ENCODE measurements at places on chromosomes 3 and 15.

- peak; percentile 25 for DNase-seq
Observed at GRCh38 chr3:60579734-60580133, 671.5 kb downstream of the FHIT start.

DNA sequence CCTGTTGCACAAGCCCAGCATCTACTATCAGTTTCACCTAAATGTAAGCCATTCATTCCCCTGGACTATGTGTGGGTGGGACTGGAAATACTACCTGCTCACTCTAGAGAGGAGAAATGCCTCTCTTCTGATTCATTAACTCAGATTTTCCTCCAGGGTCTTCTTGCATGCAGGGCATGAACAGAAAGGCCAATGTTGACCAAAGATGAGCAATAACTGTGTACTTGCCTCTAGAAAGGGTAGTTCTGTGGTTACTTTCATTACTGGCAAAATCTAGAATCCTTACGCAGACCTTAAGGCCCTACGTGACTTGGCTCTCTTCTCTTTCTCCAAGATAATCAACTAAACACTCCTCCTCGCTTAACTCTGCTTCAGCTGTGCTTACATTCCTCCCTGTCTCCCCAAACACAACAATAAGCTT lies 81.4 kb upstream of the PSMD6 start:
- DNase-seq, result no peak

- no peak for DNase-seq
Observed at GRCh38 chr3:133887803-133888703, 7.6 kb downstream of the RAB6B start.

GRCh38 chr3:97066531-97066930 lies 252.1 kb downstream of the EPHA6 start:
- no peak for DNase-seq

- peak; percentile 29 for DNase-seq
Observed at GRCh38 chr15:36882487-36883131, 217.7 kb downstream of the MEIS2 start.

GRCh38 chr15:49423901-49424550 lies 984 bp downstream of the FGF7 start:
- DNase-seq, result no peak

GRCh38 chr3:172040981-172041963 lies 1.9 kb downstream of the FNDC3B start:
- DNase-seq, result no peak

GRCh38 chr3:37891227-37891626 lies 29.5 kb downstream of the CTDSPL start:
- DNase-seq, result no peak

- DNase-seq, result peak; percentile 52
Observed at GRCh38 chr3:44584646-44585501, at the start of gene ZNF660. Gene ZNF660 (plus strand): TSS chr3:44584964. CDS start chr3:44594194, 9,230 bp downstream.

GRCh38 chr3:53577506-53577905 lies 83.1 kb downstream of the CACNA1D start:
- no peak for DNase-seq

GRCh38 chr3:39216176-39216790 lies 23.9 kb upstream of the XIRP1 start:
- DNase-seq, result no peak

- DNase-seq, result no peak
Observed at GRCh38 chr15:29736012-29736743, 86.1 kb downstream of the TJP1 start.

GRCh38 chr3:42906070-42906847 lies at the start of gene ZNF662:
Gene ZNF662 (plus strand): TSS chr3:42906142. CDS start chr3:42908115, 1,973 bp downstream.
- peak; percentile 30 for DNase-seq

- no peak for DNase-seq
Observed at GRCh38 chr15:78284758-78285157, 14.7 kb downstream of the SKIC8 start.

DNA sequence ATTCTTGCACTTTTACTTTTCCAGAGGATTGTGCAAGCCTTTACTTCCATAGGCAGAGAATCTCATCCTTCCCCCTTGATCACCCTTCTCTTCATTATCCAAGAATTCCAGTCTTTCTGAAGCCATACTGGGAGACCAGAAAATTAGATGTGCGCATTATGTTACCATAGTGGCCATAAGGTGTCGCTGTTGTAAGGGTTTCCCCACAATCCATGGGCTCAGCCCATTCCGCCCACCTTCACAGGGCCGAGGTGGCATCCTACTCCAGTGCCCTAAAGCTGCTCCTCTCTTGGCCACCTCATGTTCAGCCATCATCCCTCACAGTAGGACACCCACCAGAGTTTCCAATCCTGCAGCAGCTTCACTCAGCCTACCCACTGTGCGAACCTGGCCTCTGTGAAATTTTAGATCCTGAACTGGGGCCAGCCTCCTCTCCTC lies 35.0 kb downstream of the CTSH start:
- DNase-seq, result no peak

- no peak for DNase-seq
Observed at GRCh38 chr15:80815106-80815505, 35.9 kb downstream of the CEMIP start.

DNA sequence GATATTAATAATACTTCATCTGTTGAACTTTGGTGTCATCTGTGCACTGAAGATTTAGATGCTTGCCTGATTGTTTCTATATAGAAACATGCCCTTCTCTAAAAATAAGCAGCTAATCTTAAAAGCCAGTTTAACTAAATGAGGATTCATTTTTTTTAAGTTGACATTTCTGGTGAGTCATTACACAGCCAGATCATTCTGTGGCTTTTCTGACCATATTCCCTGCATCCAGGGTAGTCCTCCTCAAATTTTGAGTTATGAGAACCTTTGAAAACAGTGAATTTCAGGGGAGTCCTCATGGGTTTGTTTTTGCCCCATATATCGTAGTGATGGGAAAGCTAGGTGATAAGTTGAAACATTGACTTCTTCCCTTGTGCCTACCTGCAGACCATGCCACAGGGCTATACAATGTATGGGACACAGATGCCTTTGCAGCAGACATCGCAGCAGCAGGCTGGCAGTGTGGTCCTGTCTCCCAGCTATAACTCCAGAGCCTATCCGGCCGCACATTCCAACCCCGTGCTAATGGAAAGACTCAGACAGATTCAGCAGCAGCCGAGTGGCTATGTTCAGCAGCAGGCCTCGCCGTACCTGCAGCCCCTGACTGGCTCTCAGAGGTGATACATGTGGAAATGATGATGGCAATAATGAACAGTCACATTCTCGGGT lies 26.5 kb upstream of the P2RY12 start:
- no peak for DNase-seq

DNA sequence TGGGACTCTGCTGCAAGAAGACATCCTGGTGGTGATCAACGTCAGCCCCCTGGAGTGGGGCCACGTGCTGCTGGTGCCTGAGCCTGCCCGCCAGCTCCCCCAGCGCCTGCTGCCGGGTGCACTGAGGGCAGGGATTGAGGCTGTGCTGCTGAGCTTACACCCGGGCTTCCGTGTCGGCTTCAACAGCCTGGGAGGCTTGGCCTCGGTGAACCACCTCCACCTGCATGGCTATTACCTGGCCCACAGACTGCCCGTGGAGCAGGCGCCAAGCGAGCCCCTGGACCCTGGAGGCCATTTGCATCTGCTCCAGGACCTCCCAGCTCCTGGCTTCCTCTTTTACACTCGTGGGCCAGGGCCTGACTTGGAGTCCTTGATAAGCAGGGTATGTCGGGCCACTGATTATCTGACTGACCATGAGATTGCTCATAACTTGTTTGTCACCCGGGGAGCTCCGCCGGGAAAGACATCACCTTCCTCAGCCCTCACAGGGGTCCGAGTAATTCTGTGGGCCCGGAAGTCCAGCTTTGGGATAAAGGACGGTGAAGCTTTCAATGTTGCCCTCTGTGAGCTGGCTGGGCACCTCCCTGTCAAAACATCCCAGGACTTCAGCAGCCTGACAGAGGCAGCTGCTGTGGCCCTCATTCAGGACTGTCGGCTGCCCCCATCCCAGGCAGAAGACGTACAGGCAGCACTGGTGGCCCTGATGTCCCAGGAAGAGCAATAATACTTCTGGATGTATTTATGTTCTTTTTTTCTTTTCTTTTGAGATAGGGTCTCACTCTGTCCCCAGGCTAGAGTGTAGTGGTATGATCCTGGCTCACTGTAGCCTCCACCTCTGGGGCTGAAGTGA lies 7.6 kb downstream of the GDPGP1 start:
- DNase-seq, result no peak

- no peak for DNase-seq
Observed at GRCh38 chr3:69121950-69122349, 445 bp downstream of the LMOD3 start.

- DNase-seq, result no peak
Observed at GRCh38 chr3:177811835-177812234, 614.6 kb upstream of the TBL1XR1 start.

- no peak for DNase-seq
Observed at GRCh38 chr3:50161320-50161719, 6.2 kb downstream of the SEMA3F start.

- peak; percentile 37 for DNase-seq
Observed at GRCh38 chr3:115512565-115513415, 110.5 kb upstream of the GAP43 start.

GRCh38 chr15:77010857-77011256 lies 15.9 kb downstream of the PSTPIP1 start:
- no peak for DNase-seq

DNA sequence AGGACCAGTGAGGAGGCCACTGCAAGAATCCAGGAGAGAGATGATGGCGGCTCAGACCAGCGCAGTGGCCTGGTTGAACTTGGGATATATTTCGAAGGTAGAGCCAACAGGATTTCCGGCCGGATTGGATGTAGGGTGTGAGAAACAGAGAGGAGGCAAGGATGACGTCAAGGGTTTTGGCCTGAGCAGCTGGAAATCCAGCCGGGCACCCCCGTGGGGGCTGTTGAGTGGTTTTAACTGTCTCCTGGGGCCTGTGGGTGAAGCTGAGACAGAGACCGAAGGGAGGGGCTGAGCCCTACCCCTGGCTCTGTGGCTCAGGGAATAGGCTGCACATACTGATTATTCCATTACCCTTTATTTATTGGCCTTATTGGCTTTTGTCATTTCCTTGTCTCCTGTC lies 45.7 kb downstream of the EXOG start:
- no peak for DNase-seq

GRCh38 chr15:95068701-95069521 lies 837.5 kb downstream of the MCTP2 start:
- no peak for DNase-seq

DNA sequence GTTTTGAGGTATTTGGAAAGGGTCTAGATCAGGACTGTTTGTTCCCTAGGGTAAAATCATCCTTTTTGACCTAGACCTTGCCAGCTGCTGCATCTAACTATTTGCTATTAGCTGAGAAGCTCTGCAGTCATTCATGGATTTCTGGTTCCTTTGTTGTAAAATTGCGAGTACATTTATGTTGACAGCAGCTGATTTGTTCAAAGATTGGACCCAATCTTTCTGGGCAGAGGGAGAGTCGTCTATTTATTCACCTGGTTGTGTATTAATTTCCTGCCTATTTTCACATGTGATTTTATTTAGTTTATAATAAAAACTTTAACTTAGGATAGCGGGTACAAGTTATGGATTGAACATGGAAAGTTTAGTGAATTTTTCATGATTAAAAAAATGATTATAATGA lies 236.3 kb downstream of the CNTN4 start:
- DNase-seq, result no peak

DNA sequence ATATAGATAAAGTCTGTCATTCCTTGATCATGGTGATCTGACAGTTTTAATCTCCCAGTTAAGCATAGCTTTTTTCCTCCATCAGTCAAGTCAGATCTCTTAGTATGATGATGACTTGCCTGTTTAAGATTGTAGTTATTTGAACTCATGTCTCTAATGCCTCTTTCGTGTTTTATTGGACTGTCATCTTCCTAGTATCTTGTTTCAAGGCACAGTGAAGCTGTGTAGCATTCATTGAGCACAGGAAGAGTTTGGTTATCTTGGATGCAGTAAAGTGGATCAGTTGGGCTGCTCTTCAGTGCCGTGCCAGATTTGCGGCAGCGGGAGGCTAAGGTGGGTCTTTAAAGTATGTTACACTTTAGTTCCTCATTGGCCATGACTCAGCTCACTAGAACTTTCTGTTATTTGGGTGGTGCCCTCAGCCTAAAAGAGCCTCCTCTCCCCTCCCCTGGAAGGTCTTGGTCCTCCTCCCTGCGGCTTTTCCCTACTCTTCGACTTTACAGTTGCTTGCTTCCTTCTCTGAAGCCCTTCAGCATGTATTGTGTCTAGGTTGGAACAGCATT lies 45.7 kb upstream of the SKOR1 start:
- DNase-seq, result no peak

DNA sequence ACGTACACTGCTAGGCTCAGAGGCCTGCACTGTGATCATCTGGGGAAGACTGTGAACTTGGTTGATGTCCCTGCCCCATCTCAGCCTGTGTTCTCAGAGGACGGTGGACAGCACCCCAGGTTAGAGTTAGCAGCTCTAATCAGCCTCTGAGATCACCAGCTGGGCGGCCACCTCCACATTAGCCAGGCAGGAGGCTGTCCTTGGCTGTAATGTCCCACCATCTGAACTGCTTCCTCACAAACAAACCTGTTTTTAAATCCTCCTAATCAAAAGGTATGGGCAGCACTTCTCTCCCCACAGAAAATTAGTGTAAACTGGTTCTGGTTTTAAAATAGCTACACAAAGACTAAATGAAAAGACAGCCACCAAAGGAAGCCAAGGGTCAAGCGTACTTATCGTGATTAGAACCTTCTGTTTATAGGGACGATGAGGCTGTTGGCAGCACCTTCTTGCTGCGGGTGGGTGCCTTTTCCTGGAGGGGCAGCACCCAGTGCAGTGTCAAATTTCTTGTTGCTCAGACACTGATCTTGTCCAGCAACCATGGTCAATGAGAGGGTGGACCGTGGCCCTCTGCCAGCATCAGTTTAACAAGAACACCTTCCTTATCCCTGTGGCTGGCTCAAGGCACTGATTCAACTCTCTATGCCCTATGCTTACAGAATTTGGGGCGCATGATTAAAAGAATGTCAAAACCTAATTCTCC lies 24.6 kb downstream of the ACSBG1 start:
- DNase-seq, result no peak

DNA sequence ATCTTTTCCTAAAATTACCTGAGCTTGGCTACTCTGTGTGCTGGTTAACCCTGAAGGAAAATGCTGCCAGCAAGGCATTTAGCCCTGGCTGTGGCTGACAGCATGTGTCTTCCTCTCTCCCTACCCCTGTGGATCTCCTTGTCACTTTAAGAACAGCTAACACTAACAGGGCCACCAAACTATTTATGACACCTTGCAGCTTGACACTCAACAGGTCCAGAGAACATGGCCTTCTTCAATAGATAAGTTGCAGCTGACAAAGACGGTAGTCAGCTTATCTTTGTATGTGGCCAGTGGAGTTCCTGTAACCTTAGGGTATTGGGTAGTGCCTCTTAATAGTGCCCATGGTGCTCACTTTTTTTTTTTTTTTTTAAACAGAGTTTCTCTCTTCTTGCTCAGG lies 32.0 kb upstream of the COPB2 start:
- DNase-seq, result no peak

DNA sequence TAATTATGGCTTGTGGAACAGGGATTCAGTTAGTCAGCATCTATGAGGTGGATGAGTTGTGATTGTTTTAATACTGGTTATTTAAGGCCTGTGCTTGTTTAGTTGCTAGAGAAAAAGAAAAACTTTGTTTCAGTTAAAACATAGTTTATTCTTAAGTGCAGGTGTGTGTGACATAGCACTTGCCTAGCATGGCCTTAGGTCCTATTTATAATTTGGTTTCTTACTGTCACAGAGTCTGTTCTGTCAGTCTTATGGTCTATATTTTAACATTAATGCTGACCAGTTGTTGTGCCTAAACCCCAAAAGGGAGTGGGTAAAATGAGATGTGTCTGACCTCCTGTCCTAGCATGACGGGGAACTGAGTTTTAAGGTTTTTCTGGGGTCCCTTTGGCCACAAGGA lies 486.3 kb downstream of the ZIC1 start:
- DNase-seq, result no peak

- no peak for DNase-seq
Observed at GRCh38 chr15:56916825-56917477, 1.5 kb upstream of the TCF12 start.

All from caudate nucleus (tissue), 63 donors.